Activated CD4-positive, alpha-beta T cell treated with anti-CD3 and anti-CD28 coated beads, Interleukin-2, amount 50 U/mL, for 48 hours (primary cell): ENCODE measurements at places on chromosomes 7 and 10.
A peak's percentile ranks its signal among the peaks of the same experiment; 100 is the strongest.

DNA sequence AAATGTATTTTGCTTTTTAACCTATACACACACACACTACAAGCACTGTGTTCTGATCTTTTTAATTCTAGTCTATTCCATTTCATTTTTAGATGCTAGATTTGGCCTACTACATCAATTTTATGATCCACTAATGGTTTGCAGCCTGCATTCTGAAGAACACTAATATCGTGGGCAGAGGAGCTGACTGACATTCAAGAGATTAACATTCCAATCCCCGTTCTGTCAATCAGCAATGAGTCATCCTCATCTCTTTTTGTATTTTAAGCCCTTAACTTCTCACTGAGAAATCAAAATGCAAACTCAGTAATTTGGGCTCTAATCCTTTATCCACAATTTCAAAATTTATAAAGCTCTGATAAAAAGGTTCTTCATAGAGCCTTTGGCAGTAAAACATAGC, 47.1 kb upstream of the GAD2 start:
- no peak for DNase-seq

GRCh38 chr10:50991456-50992355, 82.6 kb upstream of the PRKG1 start:
- DNase-seq, result no peak

GRCh38 chr10:73653701-73654100, 2.1 kb downstream of the SYNPO2L start:
- DNase-seq, result no peak

DNA sequence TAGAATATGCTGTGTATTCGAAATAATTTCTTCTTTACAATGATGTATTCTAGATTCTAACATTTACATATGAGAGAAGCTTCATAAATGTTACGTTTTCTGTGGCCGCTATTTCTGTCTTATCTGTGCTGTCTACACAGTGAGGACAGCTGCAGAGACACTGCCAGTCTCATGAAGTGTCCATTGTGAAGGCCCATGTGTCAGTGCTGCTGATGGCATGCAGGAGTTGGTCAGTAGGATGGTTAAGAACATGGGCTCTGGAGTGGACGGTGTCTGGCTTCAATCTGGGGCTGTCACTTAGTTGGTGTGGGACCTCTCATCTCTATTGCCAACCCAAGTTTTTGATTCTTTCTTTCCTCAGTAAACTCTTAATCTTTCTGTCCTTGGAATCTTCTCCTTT, 137.3 kb downstream of the SDK1 start:
- DNase-seq, result no peak

GRCh38 chr10:120833222-120833928, 17.8 kb upstream of the WDR11 start:
- no peak for DNase-seq

- no peak for DNase-seq
Observed at GRCh38 chr10:3761904-3762303, 23.1 kb downstream of the KLF6 start.

DNA sequence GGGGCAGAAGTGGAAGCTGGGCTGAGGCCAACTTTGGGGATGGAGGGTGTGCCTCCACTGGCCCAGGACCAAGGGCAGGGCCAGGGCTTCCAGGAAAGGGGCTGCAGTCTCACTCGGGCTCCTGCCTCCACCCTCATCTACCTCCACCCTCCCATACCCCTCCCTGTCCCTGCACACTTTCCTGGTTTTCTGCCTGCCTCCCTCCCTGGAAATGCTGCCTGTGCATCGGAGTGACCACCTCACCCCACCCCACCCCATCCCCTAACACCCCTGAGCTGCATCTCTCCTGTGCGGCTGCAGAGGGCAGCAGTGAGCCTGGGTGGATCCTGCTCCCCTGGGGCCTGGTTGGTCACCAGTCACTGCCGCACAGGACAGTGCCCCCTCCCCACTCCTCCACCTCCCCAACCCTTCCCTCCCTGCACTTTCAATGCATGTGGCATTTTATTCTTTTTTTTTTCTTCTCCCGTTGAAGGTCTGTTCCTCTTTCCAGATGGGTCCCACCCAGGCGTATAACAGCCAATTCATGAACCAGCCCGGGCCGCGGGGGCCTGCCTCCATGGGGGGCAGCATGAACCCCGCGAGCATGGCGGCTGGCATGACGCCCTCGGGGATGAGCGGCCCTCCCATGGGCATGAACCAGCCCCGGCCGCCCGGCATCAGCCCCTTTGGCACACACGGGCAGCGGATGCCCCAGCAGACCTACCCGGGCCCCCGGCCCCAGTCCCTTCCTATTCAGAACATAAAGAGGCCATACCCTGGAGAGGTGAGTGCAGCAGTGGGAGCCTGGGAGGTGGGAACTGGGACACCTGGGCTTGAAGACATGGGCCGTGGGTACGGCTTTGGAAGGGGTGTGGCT, 54.1 kb upstream of the PPIF start:
- peak; percentile 46 for DNase-seq

DNA sequence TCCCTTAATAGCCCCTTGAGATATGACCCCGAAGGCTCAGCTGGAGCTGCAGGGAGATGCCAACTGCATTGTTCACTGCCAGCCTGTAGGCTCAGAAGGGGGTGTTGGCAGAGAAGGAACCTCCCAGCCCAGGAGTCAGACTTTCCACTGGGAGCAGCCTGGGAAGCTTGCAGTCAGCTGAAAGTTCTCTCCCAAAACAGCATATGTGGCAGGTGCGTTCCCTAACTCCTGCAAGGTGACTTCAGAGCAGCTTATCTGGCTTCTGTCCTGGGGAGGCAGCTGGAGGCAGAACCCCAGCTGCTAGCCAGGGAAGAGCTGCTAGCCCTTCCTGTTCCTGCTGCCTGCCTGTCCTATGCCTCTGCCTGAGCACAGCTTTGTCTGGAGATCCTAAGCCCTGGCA, 8.1 kb downstream of the SFTPA2 start:
- no peak for DNase-seq

GRCh38 chr10:133260895-133261725, 15.6 kb downstream of the ADAM8 start:
- DNase-seq, result peak; percentile 82

GRCh38 chr7:79199961-79200360, 253.5 kb downstream of the MAGI2 start:
- no peak for DNase-seq

GRCh38 chr7:41886901-41887311, 184.0 kb upstream of the INHBA start:
- DNase-seq, result no peak

DNA sequence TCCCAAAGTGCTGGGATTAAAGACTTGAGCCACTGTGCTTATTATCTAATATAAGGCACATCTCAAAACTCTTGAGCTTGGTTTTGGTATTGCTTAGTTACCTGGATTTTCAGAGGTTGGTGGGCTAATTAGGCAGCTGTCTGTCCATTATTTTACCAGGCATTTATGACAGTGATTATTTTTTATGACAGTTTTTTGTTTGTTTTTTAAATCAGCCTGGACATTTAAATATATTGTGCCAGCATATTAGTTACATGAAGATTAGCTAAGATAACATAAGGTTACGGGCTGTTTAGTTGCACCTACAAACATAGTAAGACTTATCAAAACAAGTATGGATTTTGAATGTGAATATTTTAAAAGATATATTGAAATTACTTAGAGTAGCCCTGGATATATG, 2.6 kb upstream of the ZRANB1 start:
- no peak for DNase-seq

- DNase-seq, result no peak
Observed at GRCh38 chr10:7364474-7364873, 46.4 kb downstream of the SFMBT2 start.

DNA sequence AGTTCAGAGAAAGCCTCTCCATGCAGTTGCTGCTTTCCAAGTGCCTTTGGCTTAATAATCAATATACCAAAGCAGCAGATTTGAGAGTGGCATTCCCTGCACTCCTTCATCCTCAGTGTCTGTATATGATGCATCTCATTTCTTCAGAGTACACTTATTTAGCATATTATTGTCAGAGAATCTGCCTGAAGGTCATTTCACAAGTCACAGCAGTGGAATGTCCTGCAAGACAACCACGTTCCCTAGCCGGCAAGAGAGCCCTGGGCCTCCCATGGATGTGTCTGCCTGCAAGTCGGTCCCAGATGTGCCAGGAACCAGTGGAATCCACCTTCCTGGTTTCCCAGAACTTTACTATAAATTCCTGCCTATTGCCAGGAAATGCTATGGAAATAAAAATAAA, 289.4 kb upstream of the IGFBP3 start:
- DNase-seq, result no peak

DNA sequence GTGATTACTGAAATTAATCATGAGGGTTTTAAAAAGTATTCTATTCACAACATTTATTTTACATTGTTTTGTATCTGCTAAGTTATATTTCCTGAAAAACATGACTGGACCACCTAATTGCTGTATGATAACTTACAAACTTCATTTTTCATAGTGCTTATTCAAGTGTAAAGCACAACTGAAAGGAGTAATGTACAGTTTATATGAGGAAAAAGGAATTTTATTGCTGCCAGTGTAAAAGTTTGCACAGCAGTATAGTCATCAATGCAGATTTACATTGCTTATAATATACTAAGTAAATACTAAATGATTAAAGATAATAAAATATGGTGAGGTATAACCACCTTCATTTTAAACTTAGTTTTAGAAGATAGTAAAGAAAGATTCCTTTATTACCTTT, 4.0 kb downstream of the PTEN start:
- DNase-seq, result no peak

DNA sequence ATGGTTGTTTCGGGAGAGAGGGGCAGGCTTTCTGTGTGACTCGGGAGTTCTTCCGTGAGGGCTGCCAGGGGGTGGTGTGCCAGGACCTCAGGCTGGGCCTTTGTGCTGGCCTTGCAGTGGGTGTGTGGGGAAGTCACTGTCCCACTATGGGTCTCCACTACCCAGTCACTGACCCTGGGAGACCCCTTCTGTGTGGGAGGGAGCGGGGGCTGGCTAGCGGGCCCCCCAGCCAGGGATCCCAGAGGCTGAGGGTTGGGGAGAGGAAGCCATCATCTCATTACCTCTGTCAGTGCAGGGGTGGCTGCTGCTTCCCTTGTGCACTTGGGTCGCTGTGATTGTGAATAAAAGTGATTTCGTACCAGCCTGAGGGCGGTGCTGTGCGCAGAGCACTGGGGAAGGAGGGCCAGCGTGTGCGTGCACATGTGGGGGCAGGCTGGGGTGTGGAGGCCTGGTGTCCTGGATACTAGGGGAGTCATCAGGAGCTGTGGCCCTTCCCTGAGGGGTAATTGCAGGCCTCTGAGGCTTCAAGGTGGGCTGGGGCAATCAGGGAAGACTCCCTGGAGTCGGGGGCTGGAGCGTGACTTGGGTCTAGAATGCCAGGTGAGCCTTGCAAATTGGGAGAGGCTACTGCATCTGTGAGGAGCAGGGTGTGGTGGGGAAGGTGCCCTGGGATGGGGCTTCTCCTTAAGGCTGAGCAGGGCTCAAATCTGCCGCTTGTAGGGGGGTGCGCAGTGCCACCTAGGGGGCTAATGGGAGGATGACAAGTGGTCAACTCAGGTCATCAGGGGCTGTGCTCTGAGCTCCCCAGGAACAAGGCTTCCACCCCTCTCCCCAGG, 98.9 kb downstream of the NEURL1 start:
- peak; percentile 49 for DNase-seq

- peak; percentile 83 for DNase-seq
Observed at GRCh38 chr7:2519119-2519930, at the start of gene LFNG. Gene LFNG, plus strand, starts transcription at chr7:2519774. Its CDS starts 88 bp downstream, at chr7:2519862.

DNA sequence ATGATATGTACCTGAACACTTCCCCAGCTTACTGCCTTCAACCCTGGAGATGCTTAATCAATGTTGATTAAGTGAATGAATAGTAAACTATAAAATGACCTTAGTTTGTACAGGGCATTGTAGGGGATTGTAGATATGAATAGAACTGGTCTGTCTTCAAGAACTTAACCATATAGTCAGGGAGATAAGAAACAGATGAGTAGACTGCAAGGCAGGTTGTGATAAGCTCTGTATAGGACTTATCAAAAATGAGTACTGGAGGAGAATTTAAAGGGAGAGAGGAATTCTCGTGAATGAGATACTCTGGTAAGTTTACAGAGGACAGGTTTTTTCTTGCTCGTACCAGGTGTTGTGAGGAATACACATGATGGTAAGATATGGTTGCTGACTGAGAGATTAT, 27.6 kb downstream of the SGPL1 start:
- no peak for DNase-seq

- no peak for DNase-seq
Observed at GRCh38 chr10:46552526-46553237, 3.8 kb downstream of the GPRIN2 start.

DNA sequence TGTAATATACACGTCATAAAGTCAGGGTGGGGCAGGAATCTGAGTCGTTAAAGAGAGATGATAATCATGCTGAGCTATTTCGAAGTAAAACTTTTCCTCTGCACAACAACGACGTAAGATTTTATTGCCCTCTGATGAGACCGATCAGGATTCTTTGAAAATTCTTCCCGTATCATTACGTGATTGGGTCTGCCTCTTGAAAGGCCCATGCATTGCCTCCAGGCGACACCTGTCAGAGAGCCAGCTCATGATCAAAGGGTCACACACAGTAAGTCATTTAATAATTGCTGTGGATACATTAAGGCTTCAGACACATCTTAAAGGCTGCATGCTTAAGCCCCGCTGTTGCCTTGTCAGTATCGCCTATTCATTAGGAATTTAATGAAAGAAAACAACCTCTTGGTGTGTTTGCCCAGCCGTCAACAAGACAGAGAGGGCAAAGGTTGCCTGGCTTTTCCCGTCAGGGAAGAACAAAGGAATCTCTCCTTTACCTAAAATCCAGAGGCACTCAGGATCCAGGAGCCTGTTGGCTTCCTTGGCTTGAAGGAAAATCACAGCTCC, 189.0 kb upstream of the SH2B2 start:
- no peak for DNase-seq

DNA sequence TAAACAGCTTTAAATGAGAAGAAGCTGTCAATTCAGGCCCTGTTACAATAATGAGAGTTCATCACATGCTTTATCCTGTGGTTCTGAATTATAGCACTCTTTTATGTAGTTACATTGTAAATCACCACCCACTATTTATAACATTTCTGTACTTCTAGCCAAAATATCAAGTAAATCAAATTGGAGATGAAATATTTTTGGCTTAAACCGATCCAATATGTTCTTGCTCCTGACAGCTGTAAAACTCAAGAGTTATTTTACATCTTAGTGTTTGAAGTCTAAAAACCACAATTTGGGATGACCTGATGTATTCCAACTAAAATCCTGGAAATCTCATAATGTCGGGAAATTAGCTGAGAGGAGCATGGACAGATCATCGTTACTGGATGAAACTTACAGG, 371.2 kb upstream of the LRRN3 start:
- no peak for DNase-seq

DNA sequence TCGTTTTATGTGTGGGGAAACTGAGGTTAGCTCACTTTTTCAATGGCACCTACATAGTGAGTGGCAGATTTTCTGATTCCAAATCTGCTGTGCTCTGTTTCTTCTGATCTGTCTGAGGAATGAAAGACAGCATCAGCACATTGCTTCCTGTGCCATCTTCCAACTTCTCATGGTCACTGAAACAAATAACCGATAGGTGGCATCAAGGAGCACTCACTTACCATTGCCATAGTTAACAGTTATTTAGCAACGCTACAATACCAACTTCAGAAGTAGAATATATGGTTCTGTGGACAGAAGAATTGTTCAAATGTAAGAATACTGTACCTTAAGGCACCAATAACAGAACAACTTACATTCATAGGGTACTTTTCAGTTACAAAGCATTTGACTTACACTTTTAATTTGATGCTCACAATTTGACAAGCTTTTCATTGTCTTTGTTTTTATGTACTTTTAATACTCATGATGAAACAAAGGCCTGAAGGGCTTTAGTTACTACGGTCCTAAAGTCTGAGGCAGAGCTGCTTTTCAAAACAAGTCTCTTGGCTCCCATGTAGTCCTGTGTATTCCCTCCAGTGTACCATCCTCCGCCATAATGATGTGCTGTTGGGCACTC, 228.9 kb upstream of the TCF7L2 start:
- no peak for DNase-seq

GRCh38 chr10:117075064-117075463, 63.0 kb downstream of the VAX1 start:
- no peak for DNase-seq
